Activated CD4-positive, alpha-beta T cell treated with anti-CD3 and anti-CD28 coated beads, Interleukin-2, amount 10 ng/mL, durations not matched to agents 7 days and 5 days (primary cell): ENCODE measurements at places on chromosomes 12 and 14. TPM values are rescaled to one million over a fixed set of nuclear protein-coding genes. Genes with fewer than 3 reads are reported as not detected.

Gene CLEC2B
- total RNA-seq: 53.7 TPM

- no peak for DNase-seq
These were observed 235.3 kb downstream of the PLCZ1 start for GRCh38 chr12:18502422-18502968.

DNA sequence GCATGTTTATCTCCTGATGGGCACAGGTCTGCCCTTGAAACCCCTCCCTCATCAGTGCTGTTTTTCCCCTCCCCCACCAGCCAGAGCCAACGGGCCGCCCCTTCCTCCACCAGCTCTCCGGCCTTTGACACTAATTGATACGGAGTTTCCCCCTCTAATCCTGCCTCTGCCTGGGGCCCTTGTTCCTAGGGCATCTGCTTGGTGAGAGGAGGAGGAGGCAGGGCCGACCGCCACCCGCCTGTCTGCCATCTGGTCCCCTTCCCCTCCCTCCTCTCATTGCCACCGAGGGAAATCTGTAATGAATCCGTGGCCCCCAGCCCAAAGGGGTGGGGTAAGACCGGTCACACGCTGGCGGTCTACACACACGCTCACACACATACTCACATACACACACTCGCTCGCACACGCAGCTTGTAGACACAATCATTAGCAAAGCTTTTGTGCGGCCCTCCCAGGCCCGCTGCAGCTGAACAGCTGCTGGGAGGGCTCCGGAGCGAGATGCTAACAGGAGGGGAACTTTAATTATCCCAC, 27.4 kb downstream of the SRRM4 start:
- no peak for DNase-seq

Gene APOF
- not detected for total RNA-seq

Gene SSTR1
- not detected for total RNA-seq

- DNase-seq: no peak
These were observed 723.4 kb upstream of the MDGA2 start for GRCh38 chr14:48398675-48399282.

GRCh38 chr12:22969521-22969920, 344.6 kb downstream of the ETNK1 start:
- no peak for DNase-seq

Gene MYL2
- not detected for total RNA-seq

GRCh38 chr14:54867011-54867410, 35.6 kb downstream of the GCH1 start:
- DNase-seq: no peak

Gene TMBIM4
- 65.7 TPM for total RNA-seq

- no peak for DNase-seq
These were observed 410.5 kb downstream of the MED13L start for GRCh38 chr12:115866909-115867525.
